ENCODE measurements at places on chromosomes 2 and 18. TPM values are rescaled to one million over a fixed set of nuclear protein-coding genes. Genes with fewer than 3 reads are reported as not detected.

OR6B2 gene
- total RNA-seq: not detected

COL5A2 gene
- 187 TPM for total RNA-seq

SLC20A1 gene
- total RNA-seq: 186 TPM

WIPF1 gene
- total RNA-seq: 11.9 TPM

DNA sequence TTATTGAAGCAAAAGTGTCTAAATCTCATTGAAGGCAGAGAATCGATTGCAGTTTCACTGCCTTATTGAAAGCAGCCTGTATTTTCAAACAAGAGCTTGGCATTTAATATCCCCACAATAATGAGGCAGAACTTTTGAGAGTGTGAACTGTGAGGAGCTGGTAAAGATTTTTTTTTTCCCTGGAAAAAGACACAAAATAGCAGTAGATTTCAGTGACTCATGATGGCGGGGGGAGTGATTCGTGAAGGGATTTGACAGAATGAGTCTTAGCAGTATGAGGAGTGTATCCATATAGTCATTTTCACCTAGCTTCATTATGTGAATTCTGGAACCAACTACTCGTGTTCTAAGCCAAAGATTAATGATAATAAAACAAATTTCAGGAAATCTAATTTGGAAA lies 242.9 kb downstream of the ARL6IP6 start:
- no peak for DNase-seq

DNA sequence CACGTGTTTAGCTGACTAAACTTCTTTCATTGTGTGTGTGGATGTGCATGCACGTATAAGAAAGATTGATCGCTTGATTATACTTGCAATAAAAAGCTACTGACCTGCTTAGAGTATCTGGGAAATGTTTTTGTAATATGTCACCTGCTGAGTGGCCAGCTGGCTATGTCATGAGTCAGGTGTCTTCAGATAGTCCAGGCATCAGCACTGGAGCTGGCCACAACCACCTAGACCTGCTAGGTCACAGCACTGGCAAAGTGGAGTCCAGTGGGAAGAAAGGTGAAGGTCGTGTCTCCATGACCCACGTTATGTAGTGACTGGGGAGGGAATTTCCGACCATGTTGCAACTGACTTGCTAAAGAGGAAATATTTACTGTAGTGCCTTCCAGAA lies 147.0 kb downstream of the ESCO1 start:
- DNase-seq: no peak

DNA sequence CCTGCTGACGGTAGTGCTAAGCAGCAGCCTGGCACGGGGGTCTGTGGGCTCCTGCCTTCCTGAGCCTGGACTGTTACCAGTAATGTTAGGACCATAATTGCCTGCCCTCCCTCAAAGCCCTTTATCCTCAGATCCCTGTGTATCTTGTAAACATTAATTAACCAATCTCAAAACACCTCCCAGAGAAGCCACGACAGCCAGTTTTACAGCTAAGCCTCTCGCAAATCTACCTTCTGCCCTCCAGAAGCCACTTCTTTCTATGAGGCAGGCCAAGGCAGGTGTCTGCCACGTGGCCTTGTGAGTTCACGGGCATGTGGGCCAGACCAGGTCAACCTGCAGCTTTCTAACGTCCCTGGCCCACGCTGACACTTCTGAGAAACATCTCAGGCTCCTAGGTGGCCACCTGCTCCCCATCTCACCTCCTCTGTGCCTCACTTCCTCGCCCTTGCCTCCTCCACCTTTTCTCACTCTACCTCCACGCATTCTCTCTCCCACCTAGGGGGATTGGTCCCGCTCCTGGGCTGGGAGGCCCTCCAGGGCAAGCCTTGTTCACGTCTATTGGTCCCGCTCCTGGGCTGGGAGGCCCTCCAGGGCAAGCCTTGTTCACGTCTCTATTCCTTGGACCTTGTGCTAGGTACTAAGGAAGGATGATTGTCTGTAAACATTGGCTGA lies 64.3 kb downstream of the EDAR start:
- DNase-seq: no peak

GRCh38 chr18:76323891-76324290 lies 171.2 kb downstream of the ZNF516 start:
- DNase-seq: no peak

- DNase-seq: no peak
These were observed 47.1 kb downstream of the LAMA1 start for GRCh38 chr18:7070466-7070865.

DNA sequence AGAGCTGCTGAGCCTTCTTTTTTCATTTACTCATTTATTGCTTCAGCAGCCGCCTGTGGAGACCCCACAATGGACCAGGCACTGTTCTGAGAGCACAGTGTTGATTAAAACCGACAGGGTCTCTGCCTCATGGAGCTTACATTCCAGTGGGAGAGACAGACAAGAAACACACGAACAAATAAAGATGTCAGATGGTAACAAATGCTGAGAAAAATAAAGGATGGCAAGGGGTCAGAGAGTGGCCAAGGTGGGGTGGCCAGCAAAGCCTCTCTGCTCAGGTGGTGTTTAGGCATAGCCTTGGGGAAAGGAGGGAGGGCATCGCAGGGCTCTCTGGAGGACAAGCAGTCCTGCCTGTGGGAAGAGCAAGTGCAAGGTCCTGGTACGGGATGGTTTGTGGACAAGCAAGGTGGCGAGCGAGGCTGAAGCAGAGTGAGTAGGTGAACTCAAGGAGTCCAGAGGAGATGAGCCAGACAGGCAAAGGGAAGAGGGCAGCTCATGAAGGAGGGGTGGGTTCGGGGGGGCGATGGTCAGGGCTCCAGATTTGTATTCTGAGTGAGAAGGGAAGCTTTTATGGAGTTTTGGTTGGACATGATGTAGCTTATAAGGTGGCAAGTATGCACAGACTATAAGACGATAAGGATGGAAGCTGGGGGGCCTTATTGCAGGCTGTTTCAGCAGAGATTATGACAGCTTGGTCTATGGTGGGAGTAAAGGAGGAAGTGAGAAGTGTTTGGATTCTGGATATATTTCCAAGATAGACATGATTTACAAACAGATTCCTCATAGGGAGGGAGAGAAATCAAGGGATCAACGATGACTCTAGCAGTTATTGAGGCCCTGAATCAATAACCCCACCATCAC lies 8.8 kb upstream of the ITGB6 start:
- DNase-seq: no peak

GRCh38 chr2:72895759-72896281 lies 8.6 kb downstream of the SPR start:
- peak; percentile 26 for DNase-seq
